Fibroblast of lung (primary cell): ENCODE measurements at places on chromosomes 7 and 10.
A peak's percentile ranks its signal among the peaks of the same experiment; 100 is the strongest.

DNA sequence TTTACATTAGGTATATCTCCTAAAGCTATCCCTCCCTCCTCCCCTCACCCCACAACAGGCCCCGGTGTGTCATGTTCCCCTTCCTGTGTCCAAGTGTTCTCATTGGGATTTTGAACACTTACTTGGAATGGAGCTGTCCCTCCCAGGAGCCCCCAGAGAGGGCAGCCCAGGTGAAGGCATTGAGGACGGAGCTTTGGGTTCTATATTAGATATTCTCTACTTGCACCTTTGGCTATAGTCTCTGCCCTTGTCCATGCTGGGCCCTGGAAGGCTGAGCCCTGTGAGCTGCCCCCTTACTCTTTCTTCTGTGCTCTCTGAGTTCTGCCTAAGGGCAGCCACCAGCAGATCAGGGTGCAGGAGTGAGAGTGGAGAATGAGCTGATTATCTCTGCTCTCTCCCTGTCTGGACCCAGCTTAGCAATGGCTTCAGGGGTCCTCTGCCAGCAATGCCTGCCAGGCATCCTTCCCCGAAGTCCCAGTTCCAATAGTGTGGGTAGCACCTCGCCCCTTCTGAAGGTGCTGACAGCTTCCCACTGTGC lies 11.2 kb downstream of the ADRA2A start:
- no peak for DNase-seq

- DNase-seq: no peak
Observed at GRCh38 chr7:24979470-24979862, 512 bp downstream of the OSBPL3 start.

- DNase-seq: no peak
Observed at GRCh38 chr7:68014031-68014736, 1017.6 kb downstream of the TYW1 start.

- no peak for DNase-seq
Observed at GRCh38 chr10:71395621-71396020, 1.1 kb upstream of the CDH23 start.

DNA sequence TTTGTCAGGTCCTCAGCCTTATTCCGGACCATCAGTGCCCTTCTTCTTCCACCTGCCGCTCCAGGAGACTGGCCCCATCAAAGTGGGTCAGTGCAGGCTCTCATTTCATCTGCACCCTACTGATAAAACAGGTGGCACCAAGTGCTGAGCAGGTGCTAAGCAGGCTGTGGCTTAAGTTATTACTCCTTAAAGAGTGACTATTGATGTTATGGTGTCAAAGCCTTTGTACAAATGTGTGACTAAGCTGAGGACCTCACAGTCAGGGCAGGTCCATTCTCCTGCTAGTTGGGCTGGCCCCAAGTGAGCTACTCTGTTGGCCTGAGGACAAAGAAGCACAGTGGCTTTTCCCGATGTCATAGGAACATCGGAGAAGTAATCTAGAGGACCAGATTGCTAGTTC lies 11.2 kb upstream of the CALD1 start:
- no peak for DNase-seq

GRCh38 chr7:2018569-2019460 lies 213.9 kb downstream of the MAD1L1 start:
- peak; percentile 81 for DNase-seq

- peak; percentile 5 for DNase-seq
Observed at GRCh38 chr10:66788178-66788987, 137.5 kb upstream of the LRRTM3 start.

DNA sequence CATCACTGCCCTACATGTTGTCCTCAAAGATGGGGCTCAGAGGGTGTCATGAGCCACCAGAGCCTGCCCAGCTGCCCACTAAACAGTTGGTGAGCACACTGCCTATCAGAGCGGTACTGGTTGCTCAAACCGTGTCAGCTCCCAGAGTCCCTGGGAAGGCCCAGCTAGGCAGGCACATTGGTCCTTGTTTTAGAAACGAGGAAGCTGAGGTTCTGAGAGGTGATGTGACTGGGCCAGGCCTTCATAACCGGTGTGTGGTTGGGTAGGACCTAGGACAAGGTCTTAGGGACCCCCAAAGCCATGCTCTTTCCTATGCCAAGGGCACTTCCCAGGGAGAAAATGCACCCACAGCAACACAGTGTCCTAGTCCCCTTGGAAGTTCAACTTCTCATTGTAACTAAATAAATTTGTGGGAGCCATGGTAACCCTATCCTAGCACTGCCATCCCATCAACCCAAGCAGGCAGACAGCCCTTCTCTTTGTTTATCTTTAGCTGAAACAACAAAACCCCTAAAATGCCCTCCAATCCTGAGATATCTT lies 174.7 kb upstream of the PDE1C start:
- no peak for DNase-seq

DNA sequence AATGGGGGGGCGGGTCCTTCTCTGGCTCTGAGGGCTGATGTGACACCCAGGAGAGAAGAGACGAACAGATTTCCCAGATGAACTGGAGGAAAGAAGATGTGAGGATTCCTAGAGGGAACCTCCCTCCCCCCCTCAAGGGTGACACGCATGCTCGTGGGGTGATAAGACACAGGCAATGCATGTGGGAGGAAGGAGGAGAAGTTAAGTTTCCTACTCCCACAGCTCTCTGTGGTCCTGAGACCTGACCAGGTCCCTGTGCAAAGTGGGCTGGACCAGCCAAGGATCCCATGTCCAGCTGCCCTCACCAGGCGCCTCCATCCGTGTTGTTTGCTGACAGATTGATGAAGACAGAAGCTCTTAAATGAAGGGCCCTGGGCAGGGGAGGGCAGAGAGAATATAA lies 112.6 kb downstream of the SH3PXD2A start:
- DNase-seq: no peak

DNA sequence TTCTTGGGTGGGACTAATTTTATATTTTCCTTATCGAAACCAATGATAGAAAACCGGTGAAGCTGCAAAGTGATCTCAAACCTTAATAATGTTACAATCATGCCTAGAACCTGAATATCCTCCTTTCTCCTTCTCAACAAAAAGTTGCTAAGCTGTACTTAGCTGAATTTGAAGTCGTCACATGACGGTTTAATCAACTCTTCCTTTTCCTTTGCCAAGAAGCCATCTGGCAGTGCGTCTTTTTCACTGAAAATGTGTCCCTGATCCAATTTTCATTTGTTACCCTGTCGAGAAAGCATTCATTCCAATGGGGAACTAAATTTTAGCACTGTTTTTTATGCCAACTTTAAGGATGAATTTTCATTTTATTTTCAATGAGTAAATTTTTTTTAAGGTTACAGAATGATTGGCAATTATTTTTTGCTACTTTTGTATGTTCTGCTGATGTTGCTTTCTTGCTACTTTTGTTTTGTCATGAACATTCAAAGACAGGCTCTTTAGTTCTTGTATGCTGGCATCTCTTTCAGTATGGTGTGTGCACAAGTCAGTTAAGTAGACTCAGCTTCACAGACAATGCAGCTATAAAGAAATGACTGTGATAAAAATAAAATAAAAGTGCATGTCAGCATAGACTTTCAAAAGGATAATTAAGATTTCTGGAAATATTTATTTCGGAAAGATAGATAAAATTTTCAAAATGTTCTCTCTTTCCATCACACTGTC lies 980.0 kb downstream of the DNAJB9 start:
- no peak for DNase-seq

GRCh38 chr7:48421357-48421756 lies 250.1 kb downstream of the ABCA13 start:
- DNase-seq: peak; percentile 2

DNA sequence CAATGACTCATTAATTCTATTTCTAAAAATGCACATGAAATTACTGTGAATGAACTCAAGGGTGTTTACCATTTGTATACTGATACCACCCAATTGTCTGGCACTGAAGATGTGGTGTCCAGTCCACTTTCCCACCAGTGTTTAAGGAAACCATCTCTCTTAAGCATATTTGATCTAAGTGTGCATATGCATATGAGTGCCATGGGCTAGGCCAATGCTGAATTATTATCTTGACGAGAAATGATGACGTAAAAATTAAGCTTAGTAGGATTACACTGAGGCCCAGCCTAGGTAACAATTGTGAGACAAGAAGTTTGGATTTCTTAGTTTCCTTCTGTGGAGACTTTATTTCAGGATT lies 59.7 kb downstream of the SVIL start:
- DNase-seq: no peak
